Fibroblast of lung (primary cell): ENCODE measurements at places on chromosomes 1 and 21. TPM values are rescaled to one million over a fixed set of nuclear protein-coding genes. Genes with fewer than 3 reads are reported as not detected.
A peak's percentile ranks its signal among the peaks of the same experiment; 100 is the strongest.

- no peak for DNase-seq
These were observed 90.2 kb upstream of the TMEM51 start for GRCh38 chr1:15063346-15063745.

DNA sequence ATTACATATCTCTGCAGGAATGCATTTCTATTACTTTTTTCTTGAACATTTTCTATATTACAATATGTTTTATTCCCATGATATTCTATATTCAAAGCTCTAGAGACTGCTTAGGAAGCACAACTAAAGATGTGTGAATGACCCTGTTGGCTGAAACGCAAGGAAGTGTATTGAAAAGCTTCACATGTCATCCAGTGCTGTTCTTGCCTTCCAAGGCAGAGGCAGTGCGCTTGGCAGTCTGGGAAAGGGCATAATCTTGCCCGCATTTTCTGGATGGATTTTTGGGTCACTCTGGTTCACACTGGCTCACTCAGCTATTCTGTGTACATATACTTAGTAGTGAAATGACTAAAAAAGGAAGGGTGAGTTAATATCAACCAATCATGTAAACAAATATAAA is 262.4 kb downstream of the PTPRC start:
- no peak for DNase-seq

PPIAL4G gene
- polyA plus RNA-seq: not detected in 2 replicates

GRCh38 chr1:61132176-61132638 is 49.8 kb downstream of the NFIA start:
- DNase-seq: peak; percentile 50

- DNase-seq: peak; percentile 44
These were observed 15.0 kb upstream of the TGFB2 start for GRCh38 chr1:218330043-218330623.

DNA sequence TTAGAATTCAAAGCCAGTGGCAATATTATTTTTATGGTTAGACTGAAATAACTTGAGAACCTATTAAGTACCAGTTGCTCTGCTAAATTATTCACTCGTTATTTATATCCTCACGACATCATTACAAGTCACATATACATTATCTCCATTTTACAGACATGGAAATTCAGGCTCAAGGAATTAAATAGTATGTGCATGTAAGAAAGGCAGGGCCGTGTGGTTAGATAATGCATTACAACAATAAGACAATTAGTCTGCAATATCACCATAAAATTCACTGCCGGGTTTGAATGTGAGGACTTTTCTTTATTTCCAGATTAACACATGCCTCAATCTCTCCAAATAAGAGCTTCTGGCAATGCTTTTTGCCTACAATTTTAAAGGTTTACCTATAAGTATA is 523.4 kb downstream of the PTBP2 start:
- no peak for DNase-seq

SAMD13 gene
- 0.44 and 0.68 TPM in 2 replicates for polyA plus RNA-seq

PIGK gene
- polyA plus RNA-seq: 55.5 and 58.7 TPM in 2 replicates

GRCh38 chr1:201399352-201400126 is 415 bp upstream of the LAD1 start:
- peak; percentile 19 for DNase-seq

GRCh38 chr21:34526618-34527290 is 14.7 kb upstream of the KCNE1 start:
- DNase-seq: peak; percentile 100
